ENCODE measurements at places on chromosomes 3 and 15.

GRCh38 chr3:102224171-102224570 is 210.6 kb upstream of the ZPLD1 start:
- DNase-seq: peak; percentile 28

DNA sequence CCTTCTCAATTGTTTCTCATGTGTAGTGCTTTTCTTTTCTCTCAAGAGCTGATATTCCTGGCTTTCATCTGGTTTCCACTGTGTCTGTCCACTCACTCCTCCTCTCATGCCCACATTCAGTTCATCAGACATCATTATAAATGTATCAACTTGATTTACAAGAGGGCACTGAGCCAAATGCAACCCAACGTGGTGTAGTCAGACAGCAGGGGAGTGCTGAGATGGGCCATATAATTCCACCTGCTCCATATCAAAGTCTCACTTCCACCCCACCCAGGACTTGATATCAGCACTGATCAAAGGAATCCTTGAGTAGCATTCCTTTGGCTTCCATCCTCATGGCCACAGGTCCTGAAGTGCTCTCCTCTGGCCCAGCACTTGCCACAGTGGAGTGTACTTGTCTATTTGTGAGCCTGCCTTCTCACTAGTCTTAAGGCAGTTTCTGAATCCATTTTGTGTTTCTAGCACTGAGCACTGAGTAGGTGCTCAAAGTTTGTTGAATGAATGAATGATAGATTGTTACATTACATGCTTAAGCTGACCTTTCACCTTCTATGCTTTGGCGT is 252.8 kb downstream of the CLSTN2 start:
- no peak for DNase-seq

GRCh38 chr15:56988219-56988618 is 69.8 kb downstream of the TCF12 start:
- DNase-seq: no peak

DNA sequence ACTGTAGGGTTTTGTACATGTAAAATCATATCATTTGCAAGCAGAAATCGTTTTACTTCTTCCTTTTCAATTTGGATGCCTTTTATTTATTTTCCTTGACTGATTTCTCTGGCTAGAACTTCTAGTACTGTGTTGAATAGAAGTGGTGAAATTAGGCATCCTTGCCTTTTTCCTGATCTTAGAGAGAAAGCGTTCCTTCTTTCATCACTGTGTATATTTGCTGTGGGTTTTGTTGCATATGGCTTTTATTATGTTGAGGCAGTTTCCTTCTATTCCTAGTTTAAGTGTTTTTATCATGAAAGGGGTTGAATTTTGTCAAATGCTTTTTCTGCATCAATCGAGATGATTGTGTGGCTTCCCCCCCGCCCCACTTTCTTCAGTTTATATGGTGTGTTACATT is 140.9 kb downstream of the ATG7 start:
- no peak for DNase-seq

DNA sequence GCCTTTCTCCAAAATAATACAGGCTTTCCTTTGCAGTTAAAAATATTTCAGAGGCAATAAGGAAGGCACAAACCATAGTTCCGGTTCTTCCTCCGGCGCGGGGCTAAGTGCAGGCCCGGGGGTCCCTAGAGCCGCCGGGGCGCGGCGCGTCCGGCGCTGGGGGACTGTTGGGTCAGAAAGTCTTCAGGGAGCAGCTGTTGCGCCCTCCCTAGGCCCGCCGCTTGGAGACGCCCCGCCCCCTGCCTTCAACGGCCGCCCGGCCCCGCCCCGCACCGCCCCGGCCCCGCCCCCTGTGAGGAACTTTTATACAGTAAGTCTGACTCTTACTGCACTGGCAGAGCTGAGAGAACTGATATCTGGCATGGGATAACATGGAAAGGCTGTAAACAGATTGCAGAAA is 283.1 kb upstream of the ARL6 start:
- DNase-seq: no peak

GRCh38 chr3:117063930-117064329 is 354.4 kb downstream of the TUSC7 start:
- DNase-seq: peak; percentile 16

DNA sequence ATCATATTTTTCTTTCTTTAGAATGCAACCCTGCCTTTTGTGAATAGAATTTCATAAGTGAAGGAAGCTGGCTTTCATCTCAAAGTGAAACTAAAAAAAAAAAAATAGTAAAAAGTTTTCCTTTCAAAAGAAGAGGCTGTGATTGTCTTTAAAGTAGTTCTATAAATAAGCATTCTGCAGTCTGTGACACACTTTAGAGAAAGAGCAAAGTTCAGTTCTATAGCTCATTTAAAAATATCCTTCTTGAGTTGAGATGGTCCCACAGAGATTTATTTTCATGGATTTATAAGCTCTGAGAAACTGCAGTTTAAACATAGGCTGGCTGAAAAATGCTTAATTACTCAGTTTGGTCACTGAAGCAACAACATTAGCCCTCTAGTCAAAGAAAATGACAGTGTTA is 36.1 kb upstream of the CNTN6 start:
- DNase-seq: no peak

DNA sequence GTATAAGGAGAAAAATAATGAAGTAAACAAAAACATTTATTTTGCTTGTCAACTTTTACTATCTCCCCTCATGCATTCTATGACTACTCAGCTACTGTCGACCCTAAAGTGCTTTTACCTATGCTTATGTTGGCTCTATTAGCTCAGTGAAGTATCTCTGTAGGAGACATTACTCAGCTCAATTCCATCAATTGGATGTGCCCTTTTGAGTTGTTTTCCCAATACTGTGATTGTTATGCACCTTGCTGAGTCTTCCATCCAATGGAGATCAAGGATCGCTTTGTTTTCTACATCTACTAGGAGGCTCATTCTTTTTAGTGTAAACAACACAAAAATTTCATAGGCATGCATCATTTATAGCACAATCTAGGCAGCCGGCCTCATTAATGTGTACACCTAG is 403.8 kb upstream of the ARL6 start:
- no peak for DNase-seq

GRCh38 chr15:28219116-28219515 is 102.9 kb downstream of the HERC2 start:
- no peak for DNase-seq

DNA sequence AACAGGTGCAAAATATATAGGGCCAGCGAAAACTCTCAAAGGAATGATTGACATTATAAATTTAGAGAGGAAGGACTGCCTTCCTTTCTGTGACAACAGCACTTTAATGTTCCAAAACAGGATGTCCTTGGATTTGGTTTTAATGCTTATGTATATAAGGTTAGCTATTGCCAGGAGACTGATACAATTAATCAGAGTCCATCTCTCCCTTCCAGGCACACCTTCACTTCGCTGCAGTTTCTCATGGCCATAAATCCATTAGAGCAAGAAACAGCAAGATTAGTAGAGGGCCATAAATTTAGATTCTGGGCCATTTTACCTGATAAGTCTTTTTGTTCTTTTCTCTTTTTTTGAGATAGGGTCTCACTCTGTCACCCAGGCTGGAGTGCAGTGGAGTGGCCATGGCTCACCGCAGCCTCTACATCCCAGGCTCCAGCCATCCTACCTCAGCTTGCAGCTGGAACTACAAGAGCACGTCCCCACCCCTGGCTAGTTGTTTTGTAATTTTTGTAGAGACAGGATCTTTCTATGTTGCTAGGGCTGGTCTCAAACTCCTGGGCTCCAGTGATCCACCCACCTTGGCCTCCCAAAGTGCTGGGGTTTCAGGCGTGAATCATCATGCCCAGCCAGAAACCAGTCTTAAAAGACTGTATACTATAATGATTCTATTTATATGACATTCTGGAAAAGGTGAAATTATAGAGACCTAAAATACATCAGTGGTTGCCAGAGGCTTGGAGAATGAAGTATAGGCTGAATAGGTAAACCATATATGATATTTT is 15.7 kb upstream of the TFRC start:
- no peak for DNase-seq

- DNase-seq: peak; percentile 43
These were observed 268.7 kb downstream of the XXYLT1 start for GRCh38 chr3:195001961-195002861.

DNA sequence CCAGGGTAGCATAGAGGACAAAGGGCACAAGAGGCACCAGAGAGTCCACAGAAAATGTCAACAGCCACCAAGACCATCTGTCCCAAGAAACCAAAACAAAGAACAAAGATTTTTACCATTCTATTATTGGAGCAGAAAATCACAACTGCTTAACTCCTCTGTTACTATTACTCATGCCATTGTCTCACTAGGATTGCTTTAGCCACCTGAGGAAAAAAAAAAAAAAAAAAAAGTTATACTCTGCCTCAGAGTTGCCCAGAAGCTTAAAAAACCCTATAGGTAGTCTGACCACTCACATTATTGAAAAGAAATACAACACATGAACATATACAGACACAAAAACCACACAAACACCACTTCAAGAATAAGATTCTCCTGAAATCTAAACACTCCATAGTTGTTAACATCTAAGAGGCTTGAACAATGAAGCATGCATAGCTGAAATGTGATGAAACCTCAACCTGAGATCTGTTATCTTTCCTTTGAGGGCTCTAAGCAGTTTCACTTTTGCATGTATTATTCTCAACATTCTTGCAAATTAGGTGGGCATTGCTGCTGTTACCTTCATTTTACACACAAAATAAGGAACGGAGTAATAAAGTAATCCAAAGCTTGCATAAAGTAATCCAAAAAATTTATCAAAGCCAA is 85.4 kb downstream of the IGSF11 start:
- DNase-seq: no peak

DNA sequence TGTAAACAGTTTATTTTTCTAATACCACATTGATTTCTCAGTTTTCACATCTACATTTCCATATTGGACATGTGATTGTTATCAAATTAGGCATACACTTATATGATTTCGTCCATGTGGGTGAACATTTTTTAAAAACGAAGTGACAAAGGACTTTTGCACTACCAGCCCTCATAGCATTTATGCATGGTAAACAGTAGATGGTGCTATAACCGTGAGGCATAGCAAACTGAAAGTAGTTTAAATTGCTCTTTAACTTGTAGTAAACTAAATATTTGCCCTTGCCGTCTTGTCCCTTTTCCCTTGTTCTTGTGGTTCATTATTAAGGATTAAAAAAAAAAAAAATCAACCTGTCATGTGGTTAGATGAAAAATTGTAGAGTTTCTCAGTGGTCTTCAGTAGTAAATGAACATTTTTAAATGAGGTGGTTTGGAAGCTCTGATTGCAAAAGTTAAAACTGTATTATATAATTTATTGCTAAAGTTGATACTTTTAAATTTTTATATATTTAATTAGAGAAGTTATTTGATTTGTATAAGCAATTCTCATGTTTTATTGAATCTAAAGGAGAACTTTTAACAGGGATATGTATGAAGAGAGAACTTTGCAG is 24.0 kb downstream of the STX19 start:
- DNase-seq: peak; percentile 72

GRCh38 chr15:60913900-60914299 is 315.2 kb downstream of the RORA start:
- DNase-seq: no peak

DNA sequence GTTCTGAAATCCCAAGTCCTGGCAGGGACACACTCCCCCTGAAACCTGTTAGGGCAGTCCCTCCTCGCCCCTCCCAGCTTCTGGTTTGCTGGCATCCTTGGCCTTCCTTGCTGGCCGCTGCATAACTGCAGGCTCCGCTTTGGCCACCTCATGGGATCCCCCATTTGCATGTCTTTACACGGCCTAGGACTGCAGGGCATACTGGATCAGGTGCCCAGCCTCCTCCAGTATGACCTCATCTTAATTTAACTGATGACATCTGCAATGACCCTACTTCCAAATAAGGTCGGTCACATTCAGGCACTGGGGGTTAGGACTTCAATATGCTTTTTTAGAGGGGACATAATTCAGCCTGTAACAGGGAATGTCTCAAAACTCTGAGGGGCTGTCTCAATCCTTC is 173.3 kb downstream of the RAB11A start:
- DNase-seq: no peak

DNA sequence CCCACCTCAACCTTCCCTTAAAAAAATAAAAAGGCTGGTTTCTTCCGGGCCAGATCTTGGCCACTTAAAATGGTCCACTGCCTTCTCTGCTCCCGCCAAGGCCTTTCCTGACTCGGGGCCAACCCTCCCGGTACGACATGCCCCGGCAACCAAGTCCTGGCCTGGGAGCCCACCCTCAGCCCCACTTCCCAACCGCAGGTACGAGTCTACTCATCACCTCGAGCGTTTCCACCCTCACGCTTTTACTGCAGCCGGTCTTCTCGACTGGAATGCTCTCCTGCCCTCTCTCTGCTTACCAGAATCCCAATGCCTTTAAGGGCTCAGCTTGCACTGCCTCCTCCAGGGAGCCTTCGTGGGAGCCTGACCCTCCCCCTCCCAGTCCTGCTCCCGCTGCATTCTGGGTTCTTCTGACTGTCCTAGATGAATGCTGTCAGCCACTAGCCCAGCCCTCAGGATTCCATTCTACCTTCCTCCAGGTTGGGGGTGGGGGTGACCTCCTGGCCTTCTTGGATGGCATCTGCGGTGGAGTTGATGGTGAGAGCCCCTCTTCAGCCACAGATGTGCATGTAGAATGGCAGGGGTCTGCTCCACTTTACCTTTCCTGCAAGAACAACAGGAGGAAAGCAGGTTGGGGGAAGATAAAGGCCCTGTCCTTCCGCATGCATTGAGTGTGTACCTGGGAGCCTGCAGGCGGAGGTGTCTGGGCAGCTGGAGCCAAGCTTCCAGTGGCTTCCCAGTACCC is 1.1 kb upstream of the CSRNP1 start:
- DNase-seq: no peak

All from astrocyte of the spinal cord (primary cell).